ENCODE measurements at places on chromosomes 1 and 21.

DNA sequence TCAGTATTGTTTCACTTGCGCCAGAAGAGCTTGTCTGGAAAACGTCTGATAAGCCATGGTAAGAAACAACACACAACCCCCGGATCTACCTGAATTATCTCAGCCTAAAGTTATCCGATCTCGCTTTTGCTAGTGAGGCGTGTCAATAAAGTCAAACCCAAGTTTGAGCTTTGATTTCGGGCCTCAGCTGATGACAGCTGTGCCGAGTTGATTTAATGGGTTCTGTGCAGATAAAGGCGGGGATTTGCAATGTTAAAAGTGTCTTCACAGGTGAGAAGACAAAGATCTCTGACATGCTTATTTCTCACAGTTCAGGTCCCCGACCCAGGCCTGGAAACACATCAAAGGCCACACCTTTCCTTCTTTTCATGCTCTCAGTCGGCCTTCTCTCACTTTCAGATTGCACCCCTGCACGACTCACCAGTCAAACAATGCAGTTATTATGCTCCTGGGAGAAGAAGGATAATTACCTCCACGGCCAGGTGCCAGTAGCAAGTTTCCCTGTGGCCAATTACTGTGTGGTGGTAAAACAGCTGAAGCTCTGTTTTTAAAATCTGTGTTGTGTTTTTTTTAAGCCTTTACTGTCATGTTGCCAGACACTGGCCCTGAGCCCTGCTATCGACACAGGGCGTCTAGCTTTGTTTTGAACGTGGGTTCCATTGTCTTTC lies 245.3 kb upstream of the RUNX1 start:
- no peak for DNase-seq

GRCh38 chr1:60848583-60849188 lies 233.7 kb upstream of the NFIA start:
- no peak for DNase-seq

DNA sequence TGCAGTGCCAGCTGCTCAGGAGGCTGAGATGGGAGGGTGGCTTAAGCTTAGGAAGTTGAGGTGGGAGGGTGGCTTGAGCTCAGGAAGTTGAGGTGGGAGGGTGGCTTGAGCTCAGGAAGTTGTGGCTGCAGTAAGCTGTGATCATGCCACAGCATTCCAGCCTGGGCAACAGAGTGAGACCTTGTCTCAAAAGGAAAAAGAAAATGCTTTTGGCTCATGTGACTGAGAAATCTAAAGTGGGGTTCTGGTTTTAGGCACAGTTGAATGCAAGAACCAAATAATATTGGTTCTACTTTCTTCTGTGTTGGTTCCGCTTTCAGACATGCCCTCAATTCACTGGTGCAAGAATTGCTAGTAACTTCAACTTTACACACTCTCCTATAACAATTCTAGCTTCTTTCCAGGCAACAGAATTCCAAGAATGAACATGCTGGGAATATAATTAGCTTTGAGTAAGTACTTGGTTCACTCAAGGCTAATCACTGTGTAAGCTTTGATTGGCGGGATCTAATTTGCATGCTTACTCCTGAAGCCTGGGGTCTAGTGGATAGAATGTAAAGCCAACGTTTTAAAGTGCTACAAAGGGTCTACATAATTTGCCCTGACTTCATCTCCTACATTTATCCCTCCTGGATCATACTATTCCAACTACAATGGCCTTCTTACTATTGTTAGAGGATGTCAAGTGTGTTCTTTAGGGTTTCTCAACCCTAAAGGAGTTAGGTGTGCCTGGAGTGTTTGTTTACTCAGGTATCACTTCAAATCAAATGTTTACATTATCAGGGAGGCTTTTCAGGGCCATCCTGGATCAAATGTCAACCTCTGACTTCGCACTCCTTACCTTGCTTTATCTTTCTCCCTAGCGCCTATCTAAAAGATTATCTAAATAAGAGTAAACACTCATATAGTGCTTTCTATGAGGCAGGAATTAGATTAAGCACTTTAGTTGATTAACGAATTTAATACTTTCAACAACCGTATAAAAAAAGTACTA lies 115.1 kb downstream of the SLC16A1 start:
- no peak for DNase-seq

DNA sequence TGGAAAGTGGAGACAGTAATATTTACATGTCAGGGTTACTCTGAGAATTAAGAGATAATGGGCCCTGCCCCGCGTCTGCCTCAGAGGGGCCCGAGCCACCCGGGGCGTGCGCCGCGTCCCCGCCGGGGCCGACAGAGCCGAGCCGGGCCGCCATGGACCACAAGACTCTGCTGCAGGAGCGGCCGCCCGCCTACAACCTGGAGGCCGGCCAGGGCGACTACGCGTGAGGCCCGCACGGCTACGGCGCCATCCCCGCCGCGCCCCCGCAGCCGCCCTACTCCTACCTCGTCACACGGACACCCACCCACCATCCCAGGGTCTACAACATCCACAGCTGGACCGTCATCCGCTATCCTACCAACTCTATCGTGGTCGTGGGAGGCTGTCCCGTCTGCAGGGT lies 35.1 kb upstream of the LRRC39 start:
- DNase-seq, result no peak

DNA sequence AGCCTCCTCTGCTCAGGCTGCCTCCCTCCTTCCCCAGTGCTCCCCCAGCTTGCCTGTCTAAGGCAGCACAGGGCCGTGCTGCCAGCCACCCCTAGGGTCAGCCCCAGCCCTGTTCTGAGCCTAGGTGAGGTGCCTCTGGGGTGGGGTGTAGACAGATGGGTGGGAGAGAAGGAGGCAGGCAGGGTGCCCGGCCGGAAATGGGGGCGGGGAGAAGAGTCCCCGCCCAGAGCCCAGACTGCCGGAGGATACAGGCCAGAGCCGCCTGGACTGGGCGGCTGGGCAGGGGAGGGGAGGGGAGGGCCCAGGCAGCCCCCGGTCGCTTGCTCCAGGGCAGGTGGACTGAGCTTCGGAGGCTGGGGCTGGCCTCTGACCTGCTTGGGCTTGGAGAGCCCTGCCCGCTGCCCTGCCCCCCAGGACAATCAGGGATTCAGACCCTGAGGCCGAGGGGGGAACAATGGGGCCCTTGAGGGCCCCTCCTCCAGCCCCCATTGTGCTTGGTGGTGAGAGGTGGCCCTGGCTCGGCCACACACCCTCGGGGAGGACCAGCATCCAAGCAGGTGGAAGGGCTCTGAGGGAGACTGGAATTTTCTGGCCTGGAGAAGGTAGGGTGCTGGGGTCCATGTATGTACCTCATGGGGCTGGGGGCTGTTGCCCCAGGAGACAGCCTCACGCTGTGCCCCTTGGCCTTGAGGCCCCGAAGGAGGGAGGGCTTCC lies at the start of gene GJC2:
GJC2 (plus strand) TSS at position 525 of the 714 bp plus-strand sequence. CDS start 7,829 bp downstream, outside the sequence.
- no peak for DNase-seq

- DNase-seq, result no peak
Measured at GRCh38 chr1:184900507-184900906, 73.8 kb downstream of the NIBAN1 start.

GRCh38 chr1:157219600-157219999 lies 81.4 kb upstream of the ETV3 start:
- DNase-seq, result no peak

- DNase-seq, result no peak
Measured at GRCh38 chr1:59856725-59857338, 42.1 kb downstream of the HOOK1 start.

DNA sequence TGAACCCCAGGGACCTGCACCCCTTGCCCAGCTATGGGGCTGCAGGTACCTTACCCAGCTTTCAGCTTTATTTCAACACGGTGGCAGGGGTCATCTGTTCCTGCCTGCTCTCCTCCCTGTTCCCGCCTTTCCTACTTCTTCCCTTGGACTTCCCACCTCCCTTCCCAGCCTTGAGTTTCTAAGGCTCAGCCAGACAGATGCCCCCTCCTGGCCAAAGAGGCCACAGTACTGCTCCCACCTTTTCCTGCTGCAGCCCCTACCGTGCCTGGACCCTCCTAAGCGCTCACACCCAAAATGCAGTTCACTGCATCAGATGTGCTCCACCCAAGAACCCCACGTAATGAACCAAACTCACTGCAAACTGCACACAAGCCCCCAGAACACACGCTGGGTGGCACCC lies 7.7 kb downstream of the NOC2L start:
- no peak for DNase-seq

- DNase-seq, result no peak
Measured at GRCh38 chr1:30376054-30376697, 347.2 kb downstream of the MATN1 start.

DNA sequence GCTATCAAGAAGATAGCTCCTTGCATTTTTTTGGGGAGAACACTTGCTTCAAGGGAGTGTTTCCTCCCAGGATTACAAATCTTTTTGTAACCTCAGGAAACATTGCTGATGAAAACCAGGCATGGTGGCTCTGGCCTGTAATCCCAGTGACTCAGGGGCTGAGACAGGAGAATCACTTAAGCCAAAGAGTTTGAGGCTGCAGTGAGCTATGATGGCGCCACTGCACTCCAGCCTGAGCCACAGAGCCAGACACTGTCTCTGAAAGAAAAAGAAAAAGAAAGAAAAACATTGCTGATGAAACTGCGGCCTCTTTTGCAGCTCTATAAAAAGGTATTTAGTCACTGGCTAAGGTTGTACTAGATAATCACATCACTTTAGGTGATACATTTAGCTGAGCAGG lies 7.3 kb downstream of the RNU1-2 start:
- DNase-seq, result no peak

DNA sequence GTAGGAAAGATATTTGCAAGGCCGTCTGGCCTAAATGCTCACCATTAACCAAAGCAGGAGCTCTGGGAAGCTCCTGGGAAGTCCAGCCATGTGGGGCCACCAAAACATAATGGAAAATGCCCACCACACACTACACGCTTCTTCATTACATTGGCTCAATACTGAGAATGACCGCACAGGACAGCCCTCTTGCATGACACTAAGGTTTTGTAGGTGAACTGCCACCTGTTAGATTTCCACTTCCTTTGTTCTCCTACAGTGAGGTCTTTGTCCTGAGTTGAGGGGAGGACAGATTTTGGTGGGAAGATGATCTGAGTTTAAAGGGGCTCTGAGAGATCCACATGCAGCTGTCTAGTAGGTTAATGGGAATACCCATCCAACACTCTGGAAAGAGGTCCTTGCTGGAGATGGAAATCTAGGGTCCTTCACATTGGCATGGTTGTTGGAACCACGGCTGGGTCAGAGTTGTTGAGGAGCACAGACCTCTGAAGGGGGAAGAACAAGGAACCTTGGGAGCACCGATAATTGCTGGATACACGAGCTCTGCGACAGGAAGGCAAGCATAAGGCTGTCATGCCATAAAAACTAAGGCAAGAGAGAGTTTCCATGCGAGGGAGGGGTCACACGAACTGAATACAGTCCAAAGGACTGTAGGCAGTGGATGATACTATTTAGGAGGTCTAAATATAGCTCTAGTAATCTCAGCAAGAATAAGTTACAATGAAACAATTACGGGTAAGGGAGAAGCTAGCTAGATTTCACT lies 105.5 kb upstream of the IRF2BP2 start:
- no peak for DNase-seq

GRCh38 chr1:198123133-198123532 lies 33.7 kb upstream of the NEK7 start:
- no peak for DNase-seq

- no peak for DNase-seq
Measured at GRCh38 chr1:33718186-33718585, 145.7 kb upstream of the HMGB4 start.

GRCh38 chr1:21665711-21666575 lies 3.2 kb downstream of the RAP1GAP start:
- no peak for DNase-seq

DNA sequence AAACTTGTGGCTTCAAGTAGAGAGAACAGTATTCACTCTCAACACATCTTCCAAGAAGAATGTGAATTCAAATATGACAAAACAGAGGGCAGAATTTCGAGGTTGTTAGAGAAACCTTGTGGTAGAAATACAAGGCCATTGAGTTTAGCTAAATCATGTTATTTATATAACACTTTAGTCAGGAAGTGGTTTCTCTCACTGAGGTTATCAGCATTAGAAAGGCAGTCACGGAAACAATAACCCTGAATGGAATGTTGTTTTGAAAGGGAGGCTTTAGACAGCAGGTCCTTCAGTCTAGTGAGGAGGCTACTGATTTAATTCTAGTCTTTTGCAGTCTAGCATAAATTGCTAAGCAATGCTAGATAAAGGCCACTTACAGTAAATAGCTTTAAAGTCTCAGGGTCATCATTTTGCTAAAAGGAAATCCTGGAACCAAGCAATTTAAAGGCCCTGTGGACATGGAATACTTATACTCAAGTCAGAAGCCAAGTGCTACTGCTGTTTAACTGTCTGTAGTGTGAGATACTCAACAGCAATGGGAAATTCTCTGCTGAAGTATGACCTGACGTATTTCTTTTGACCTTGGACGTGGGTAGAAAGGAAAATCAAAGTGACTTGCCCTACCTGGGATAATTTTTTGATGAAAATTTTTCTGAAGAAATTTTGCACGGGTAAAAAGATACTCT lies 89.0 kb upstream of the CHODL start:
- DNase-seq, result no peak

- no peak for DNase-seq
Measured at GRCh38 chr1:198651650-198652400, 13.0 kb downstream of the PTPRC start.

DNA sequence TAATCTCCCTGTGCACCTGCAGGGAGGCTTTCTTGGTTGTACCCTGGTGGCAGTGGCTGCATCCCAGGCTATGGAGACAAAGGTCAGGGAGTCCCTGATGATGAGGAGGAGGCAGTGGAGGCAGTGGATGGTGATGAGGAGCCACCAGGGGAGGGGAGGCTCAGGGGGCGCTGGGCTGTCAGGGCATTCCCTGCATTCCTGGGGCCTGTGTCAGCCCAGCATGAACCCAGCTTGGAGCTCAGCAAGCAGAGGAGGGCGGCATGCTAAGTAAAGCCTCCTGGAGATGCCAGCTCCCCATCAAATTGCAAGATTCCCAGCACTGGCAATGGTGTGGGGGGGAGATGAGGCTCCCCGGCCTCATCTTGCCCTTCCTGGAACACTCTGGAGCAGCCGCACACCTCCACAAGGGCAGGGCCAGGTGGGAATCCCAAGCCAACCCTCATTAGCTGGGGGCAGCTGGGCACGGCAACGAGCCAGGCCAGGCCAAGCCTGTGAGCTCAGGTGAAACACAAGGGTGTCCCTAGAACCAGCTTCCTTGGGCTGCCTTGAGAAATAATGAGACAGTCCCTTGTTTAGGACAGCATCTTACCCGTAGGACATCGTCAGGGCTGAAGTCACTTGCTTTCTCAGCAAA lies 469.5 kb downstream of the MATN1 start:
- no peak for DNase-seq

- no peak for DNase-seq
Measured at GRCh38 chr1:75632350-75632949, 21.5 kb upstream of the SLC44A5 start.

Data from activated naive CD8-positive, alpha-beta T cell treated with anti-CD3 and anti-CD28 coated beads for 36 hours (primary cell).